ENCODE measurements at places on chromosomes 16 and 17.

GRCh38 chr17:78144147-78144719 lies 2.0 kb upstream of the C17orf99 start:
- peak; percentile 90 for DNase-seq

GRCh38 chr16:85781695-85782370 lies 17.5 kb downstream of the EMC8 start:
- DNase-seq = peak; percentile 80

DNA sequence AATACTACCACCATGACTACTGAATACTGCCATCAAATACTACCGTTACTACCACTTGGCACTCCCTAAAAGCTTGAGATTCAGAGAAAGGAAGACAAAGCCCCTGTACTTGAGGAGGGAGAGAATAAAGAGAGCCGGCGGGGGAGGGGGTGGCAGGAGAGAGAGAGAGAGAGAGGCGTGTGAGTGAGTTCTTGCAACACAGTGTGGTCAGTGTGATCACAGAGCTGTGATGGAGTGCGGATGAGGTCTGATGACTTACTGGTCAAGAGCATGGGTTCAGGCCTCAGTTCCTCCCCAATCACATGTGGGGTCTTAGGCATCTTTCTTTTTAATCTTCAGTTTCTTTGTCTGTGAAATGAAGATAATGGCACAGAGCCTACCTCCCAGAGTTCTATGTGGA lies 19.2 kb downstream of the PRKCB start:
- DNase-seq = no peak

GRCh38 chr17:28974451-28974850 lies 23.1 kb upstream of the PHF12 start:
- DNase-seq = no peak

DNA sequence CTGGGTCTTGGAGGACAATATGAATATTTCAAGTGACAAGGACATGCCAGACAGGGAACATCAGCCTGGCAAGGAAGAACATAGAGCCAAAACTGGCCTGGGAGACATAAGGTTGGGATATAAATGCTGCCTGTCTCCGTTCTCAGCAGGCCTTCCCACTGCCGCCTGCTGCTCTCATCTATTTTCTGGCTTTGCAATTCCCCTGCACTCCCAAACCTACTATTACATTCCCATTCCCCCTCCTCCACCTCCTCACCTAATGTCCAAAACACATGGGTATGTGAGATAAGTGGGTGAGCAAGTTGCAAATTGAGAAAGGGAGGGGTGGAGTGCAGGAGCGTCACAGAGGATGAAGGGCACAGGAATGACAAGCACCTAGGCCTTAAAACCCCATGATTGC lies 244.3 kb upstream of the CDH8 start:
- no peak for DNase-seq

DNA sequence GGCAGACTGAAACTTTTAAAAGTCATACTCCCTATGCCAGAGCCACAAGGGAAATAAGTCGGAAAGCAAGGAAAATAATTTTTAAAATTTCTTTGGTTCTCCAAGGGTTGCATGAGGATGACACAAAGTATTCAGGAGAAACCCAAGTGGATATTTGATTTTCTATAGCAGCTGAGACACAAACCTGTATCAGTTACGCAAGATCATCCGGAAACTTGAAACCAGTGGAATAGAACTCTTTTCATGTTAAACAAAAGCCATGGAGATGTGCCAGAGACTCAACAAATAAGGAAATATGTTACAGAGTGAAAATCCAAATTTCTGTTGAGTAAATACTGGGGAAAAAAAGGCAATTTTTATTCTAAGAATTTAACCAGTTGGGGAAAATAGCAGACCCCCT lies 294.7 kb downstream of the KIF2B start:
- DNase-seq = no peak

- DNase-seq = no peak
Measured at GRCh38 chr16:4006397-4006999, 109.7 kb downstream of the ADCY9 start.

DNA sequence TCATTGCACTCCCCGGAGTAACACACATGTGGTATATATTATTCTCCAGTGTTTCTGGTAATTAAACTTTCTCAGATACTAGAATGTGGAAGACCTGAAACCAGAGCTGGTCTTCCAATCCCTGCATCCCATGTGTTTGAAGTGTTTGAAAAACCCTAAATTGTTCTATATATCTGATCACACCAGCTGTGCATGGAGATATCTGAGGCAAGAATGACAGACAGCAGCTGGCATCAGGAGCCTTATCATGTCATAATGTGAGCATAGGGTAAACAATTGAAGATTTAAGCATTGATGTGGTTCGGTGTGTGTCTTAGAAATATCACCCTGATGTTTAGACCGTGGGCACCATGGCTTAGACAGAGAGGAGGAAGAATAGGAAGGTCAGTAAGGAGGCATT lies 251.0 kb downstream of the CDH11 start:
- DNase-seq = no peak
